Stimulated activated CD4-positive, alpha-beta T cell treated with anti-CD3 and anti-CD28 coated beads, Interleukin-15, amount 100 ng/mL, for 48 hours (primary cell): ENCODE measurements at places on chromosomes 11 and 22.

- DNase-seq, result no peak
These were observed 329.5 kb downstream of the MIAT start for GRCh38 chr22:26986884-26987283.

- DNase-seq, result no peak
These were observed 70.5 kb downstream of the RPUSD4 start for GRCh38 chr11:126140926-126141280.

- no peak for DNase-seq
These were observed 133.8 kb downstream of the SPATA19 start for GRCh38 chr11:133711545-133711944.

- no peak for DNase-seq
These were observed 1.4 kb downstream of the PLXNB2 start for GRCh38 chr22:50305923-50306566.

- no peak for DNase-seq
These were observed 78.8 kb downstream of the IGLL1 start for GRCh38 chr22:23501261-23501619.

GRCh38 chr11:128936606-128937251, 5.9 kb downstream of the TP53AIP1 start:
- DNase-seq, result no peak

- no peak for DNase-seq
These were observed 682 bp downstream of the PGAP2 start for GRCh38 chr11:3808861-3809623.

DNA sequence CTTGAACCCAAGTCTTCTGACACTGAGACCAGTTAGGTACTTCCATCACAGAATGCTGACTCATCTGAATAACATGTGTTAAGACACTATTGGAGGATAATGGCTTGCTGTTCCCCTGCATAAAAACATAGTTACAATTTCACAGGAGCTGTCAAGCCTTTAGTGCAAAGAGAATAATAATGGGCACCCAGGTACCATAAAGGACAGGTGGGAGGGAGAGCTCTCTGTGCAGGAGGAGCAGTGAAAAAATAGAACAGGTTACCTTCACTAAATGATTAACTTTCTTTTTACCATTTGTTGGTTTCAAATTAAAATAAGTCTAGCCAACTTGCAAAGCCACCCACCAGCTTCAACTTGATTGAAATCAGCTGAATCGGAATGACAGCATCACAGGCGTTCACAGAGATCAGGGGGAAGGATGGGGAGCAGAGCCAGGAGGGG, 173.2 kb downstream of the DSCAML1 start:
- no peak for DNase-seq

- DNase-seq, result no peak
These were observed 31.0 kb upstream of the FCHSD2 start for GRCh38 chr11:73172992-73173656.

DNA sequence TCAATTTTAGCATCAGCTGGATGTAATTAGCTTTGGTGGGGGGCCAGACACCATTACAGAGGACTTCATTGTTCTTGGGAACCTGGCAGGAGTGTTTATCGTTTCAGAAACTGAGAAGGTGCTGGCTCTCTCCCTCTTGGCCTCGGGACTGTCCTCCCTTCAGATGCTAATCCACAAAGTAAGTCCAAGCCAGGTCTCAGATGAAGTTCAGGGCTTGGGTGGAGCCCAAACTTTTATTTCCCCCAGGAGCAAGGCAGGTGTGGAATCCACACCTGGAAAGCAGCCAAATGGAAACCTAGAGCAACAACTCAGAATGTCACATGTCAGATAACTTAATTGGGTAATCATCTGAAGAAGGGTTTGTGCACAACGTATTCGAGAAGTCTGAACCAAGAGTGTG, 119.2 kb downstream of the ME3 start:
- DNase-seq, result no peak

DNA sequence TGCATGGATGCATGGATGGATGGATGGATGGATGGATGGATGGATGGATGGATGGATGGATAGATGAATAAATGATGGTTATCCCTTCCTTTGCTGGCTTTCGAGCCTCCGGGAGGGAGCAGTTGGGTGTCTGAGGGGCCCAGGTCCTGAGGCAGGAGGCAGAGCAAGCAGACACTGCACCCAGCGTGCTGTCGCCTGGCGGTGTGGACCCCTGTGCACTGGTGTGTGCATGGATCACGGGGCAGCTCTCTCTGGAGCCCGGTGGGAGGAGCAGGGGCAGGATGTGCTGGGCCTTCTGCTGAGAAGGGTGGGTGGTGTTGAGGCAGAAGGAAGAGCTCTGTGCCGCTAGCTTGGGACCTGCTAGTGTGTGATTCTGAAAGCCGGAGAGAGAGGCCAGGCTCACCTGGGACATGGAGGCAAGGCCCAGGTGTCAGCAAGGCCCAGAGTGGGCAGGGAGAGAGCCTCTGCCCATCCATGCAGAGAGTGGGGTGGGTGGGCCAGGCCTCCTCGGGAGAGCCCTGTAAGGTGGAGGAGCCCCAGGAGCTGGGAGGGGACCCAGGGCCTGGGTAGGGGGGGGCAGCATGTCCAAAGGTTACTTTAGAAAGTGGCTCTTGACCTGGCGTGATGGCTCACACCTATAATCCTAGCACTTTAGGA, 254.4 kb downstream of the BRD1 start:
- DNase-seq, result no peak

DNA sequence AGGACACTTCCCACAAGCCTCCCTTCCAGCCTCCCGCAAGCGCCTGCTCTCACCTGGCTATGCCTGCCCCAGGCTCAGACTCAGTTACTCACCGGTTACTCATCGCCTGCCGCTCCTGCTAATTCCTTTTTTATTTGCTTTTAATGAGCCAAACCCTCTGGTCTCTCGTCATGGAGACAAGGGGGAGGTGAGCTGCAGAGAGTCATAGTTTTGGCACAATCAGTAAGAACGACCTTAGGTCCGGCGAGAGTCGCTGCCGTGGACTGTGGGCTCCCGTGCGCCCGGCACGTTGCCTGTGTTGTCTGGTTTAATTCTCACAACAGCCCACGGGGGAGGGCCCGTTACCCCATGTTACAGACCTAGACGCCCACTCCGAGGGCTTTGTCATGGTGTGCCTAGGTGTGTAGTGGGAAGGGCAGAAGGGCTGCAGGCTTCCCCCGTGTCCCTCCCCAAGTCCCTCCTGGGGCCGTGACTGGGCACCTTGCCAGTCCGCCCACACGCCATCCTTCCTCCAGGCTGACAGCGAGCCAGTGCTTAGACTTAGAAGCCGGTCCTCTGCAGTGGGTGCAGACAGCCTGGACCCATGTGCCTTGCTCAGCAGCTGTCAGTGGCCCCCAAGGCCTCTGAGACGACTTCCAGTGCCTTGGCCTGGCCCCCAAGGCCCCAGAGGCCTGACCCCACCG, 42.2 kb downstream of the WNT7B start:
- no peak for DNase-seq

DNA sequence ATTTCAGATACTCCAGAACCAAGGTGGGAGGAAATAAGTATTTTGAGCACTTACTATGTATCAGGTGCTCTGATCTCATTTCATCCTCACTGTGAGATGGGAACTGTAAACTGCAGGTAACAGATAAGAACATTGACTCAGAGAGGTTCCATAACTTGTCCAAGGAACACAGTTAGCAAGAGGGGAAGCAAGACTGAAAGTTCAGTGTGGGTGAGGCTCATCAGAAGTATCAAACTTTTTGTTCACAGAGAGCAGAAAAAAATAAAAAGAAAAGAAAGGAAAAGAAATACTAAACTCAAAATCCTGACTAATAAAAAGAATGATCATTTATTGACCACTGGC, 37.1 kb downstream of the RAB30 start:
- no peak for DNase-seq

GRCh38 chr11:48169717-48170116, 46.9 kb upstream of the OR4B1 start:
- DNase-seq, result no peak

DNA sequence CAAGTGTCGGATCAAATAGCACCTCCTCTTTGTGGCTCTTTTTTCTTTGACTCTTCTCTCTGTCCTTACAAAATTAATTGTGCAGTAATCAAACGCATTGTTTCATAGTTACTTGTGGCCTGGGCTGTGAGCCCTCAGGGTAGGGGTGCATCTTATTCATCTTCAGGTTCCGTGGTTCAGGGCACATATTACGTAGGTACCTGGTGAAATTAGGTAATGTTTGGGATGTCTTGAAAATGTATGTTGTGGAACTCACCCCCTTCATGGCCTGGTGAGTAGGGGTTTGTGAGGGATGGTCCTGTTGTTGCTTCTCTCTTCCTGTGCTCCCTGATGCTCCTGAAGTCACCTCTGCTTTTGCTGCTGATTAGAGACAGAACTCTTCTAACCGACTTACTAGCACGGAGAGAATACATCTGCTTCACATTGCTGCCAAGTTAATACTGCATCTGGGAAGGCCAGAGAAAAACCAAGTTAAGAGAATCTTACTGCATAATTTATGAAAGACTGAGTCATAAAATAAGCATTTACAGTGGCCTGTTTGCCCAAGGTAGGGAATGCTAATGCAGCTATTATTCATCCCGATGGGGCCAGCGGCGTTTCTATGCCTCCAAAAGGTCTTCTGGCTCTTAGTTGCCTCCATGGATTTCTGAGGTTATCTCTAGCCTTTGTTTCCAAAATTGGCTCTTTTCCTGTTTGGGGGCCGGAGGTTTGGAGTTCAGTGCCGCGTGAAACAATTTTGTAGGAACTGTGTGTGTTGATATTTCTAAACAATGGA, 66.9 kb downstream of the TBC1D22A start:
- DNase-seq, result no peak

DNA sequence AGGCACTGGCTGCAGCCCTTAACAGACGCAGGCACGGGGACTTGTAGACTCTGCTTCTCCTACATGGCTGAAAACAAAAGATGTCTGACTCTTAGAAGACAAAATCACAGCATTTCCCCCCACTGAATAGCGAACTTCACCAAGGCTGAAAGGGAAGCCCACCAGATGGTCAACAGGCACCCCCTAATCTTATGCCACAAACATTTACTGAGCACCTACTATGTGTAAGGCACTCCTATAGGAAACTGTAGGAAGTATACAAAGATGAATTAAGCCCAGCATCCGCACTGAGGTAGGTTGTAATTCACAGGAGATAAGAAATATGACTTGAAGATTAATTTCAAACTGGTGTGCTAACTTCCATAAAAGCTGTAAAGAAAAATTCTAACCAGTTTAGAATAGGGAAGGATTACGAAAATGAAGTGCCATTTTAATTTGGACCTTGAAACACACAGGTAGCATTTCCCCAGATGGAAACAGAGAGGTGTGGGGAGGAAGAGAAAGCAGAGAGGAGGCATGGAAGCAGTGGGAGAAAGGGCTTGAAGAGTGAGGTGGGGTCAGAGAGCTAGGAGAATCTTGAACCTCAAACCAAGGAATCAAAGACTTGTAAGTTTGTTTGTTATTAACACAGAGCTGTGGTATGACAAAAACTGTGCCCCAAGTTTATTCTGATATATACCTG, 38.1 kb downstream of the NUMA1 start:
- DNase-seq, result no peak

- DNase-seq, result no peak
These were observed 31.2 kb downstream of the OTOG start for GRCh38 chr11:17578296-17578695.

- no peak for DNase-seq
These were observed 27.3 kb downstream of the ALX4 start for GRCh38 chr11:44282620-44283019.

DNA sequence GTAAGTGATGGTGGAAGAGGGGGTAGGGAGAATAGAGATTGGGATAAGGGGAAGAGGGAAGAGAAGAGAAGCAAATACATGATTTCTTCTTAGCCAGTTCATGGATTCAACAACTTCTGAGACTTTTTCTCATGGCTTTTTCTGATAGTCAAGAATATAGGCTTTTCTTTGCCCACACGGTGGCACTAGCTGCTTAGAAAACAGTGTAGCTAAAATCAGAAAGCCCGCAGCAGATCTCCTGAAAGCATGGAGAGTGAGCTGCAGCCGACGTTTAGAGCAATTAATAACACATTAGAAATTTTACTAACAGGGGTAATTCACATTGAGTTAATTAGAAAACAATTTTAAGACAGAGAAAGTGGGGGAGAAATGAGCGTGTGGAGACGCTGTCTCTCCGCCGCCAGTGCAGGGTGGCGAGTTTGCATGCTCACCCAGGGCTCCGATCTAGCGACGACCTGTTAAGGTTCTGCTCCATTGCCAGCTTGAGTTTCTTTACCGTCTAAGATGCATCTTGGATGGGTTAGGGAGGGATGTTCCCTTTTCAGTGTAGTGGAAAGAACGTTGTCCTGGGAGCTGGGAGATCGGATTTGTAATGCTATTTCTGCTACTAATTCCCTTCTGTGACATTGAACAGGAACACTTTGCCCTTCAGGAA, 3.3 kb upstream of the RAG1 start:
- DNase-seq, result peak; percentile 18

GRCh38 chr11:121610706-121611105, 157.9 kb upstream of the SORL1-AS1 start:
- no peak for DNase-seq

DNA sequence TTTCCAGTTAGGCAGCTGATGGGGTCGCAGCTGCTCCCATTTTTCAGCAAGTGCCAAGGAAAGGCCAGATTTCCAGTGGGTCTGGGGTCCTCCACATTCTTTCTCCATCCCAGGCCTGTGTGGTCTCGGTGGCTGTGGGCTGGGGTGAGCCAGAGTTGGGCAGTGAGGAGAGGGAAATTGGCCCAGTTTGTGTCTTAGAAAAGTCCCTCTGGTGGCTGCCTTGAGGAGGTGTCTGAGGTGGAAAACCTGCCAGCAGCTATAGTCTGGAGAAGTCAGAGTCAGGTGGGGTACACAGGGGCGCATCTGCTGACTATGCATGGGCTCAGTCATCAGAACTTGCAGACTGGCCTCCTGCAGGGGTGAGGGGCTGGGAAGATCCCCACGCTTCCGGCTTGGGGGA, 30.5 kb downstream of the MRGPRD start:
- DNase-seq, result no peak

DNA sequence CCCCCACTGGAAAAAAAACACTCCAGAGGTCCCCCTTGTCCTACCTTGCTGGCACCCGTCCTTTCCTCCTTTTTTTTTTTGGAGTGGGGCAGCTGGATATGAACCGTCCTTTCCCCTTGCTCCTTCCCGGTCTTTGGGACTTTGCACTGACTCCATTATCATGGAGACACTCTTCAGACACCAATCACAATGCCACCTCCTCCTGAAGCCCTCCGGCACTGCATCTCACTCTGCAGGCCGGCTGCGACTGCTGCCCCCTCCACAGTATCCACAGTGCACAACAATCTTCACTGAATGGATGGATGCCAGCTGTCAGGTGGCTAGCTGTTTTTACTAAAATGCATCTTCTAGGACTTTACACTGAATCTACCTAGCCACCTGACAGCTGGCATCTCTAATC, 12.7 kb upstream of the RGL4 start:
- DNase-seq, result no peak

DNA sequence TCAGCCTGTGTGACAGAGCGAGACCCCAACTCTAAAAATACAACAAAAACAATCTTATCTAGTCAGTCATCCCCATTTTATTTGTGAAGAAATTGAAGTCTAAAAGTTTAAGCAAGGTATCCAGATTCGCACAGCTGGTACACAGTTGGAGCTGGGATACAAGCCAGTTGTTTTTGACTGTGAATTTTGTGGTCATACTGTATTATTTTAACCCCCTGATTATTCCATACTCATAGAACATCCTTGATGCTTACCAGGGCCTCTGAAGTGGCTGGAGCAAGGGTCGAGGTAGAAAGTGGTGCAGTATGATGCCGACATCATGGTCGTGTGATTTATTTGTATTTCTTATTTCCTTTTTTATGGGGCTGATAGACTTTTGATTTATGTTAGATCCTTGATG, 50.0 kb downstream of the BID start:
- no peak for DNase-seq
